ENCODE measurements at places on chromosomes 11 and 22. TPM values are rescaled to one million over a fixed set of nuclear protein-coding genes. Genes with fewer than 3 reads are reported as not detected.

The WNT11 gene
- not detected for total RNA-seq

The OR10G8 gene
- total RNA-seq = not detected

GRCh38 chr22:35064664-35065063 lies 1.3 kb upstream of the ISX start:
- H3K4me1 ChIP-seq = no peaks in the 10 kb centered on the region
- no peak overlapping the region for H3K27ac ChIP-seq
- no peaks in the 10 kb centered on the region for H3K27me3 ChIP-seq
- no peak overlapping the region for H3K4me3 ChIP-seq
- DNase-seq = no peak

DNA sequence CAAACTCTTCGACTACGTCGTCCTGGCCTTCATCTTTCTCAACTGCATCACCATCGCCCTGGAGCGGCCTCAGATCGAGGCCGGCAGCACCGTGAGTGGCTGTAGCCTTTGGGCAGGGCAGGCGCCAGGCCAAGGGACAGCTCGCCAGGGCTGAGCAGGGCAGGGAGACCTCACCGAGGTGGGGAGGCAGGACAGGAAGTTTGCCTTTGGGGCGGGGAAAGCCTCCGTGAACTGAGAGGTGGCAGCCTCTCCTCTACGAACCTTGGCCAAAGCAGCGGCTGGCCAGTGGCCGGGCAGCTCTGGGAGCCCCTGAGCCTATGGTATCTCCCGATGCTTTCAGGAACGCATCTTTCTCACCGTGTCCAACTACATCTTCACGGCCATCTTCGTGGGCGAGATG lies 93.2 kb downstream of the CACNA1I start:
- H3K27ac ChIP-seq = no peak overlapping the region
- H3K27me3 ChIP-seq = no peaks in the 10 kb centered on the region
- H3K4me1 ChIP-seq = peaks cover 27% of the 10 kb centered on the region
- DNase-seq = no peak
- H3K4me3 ChIP-seq = no peak overlapping the region

- peaks cover 59% of the 10 kb centered on the region for H3K27me3 ChIP-seq
- no peaks in the 10 kb centered on the region for H3K36me3 ChIP-seq
- no peak for DNase-seq
- peaks cover 10% of the 10 kb centered on the region for H3K4me1 ChIP-seq
These were observed 895 bp downstream of the TEAD1 start for GRCh38 chr11:12674936-12675696.

- DNase-seq = no peak
- no peaks in the 10 kb centered on the region for H3K36me3 ChIP-seq
- H3K4me1 ChIP-seq = no peaks in the 10 kb centered on the region
- no peaks in the 10 kb centered on the region for H3K27me3 ChIP-seq
- no peak overlapping the region for H3K27ac ChIP-seq
These were observed 158.9 kb downstream of the CADM1 start for GRCh38 chr11:115345361-115345760.

GRCh38 chr11:78081583-78081982 lies 1.9 kb upstream of the NDUFC2 start:
- no peak overlapping the region for H3K27ac ChIP-seq
- peaks cover 32% of the 10 kb centered on the region for H3K4me1 ChIP-seq
- H3K27me3 ChIP-seq = no peaks in the 10 kb centered on the region
- H3K36me3 ChIP-seq = no peaks in the 10 kb centered on the region
- DNase-seq = no peak
- no peak overlapping the region for H3K4me3 ChIP-seq

GRCh38 chr11:122100756-122101080 lies 15.3 kb downstream of the BLID start:
- no peak overlapping the region for H3K27ac ChIP-seq
- peaks cover 3% of the 10 kb centered on the region for H3K4me1 ChIP-seq
- no peaks in the 10 kb centered on the region for H3K36me3 ChIP-seq
- peaks cover 22% of the 10 kb centered on the region for H3K27me3 ChIP-seq
- no peak for DNase-seq

- no peaks in the 10 kb centered on the region for H3K36me3 ChIP-seq
- peaks cover 3% of the 10 kb centered on the region for H3K27me3 ChIP-seq
- no peak overlapping the region for H3K27ac ChIP-seq
- no peak for DNase-seq
- H3K4me3 ChIP-seq = no peak overlapping the region
- H3K4me1 ChIP-seq = no peaks in the 10 kb centered on the region
These were observed 200.0 kb upstream of the NAV2 start for GRCh38 chr11:19512618-19513017.

DNA sequence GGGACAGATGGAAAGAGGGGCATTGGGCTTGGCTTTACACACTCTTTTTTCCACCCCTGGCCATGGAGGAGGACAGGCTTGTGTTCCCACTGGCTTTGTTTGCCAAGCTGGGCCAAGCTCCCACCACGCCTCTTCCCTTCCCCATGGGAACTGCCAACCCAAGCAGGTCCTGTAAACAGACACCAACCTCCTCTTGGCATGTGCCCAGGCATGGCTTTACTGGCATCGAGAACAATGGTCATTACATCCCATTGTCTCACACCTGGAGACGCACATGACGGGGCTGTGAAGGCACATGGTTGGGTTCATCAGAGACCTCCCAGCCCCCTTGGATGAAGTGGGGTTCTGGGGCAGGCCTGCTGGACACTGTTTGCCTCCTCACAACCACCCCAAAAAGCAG lies 11.7 kb downstream of the SEC14L3 start:
- no peaks in the 10 kb centered on the region for H3K36me3 ChIP-seq
- no peak overlapping the region for H3K4me3 ChIP-seq
- DNase-seq = no peak
- H3K4me1 ChIP-seq = no peaks in the 10 kb centered on the region
- peaks cover 6% of the 10 kb centered on the region for H3K27me3 ChIP-seq

DNA sequence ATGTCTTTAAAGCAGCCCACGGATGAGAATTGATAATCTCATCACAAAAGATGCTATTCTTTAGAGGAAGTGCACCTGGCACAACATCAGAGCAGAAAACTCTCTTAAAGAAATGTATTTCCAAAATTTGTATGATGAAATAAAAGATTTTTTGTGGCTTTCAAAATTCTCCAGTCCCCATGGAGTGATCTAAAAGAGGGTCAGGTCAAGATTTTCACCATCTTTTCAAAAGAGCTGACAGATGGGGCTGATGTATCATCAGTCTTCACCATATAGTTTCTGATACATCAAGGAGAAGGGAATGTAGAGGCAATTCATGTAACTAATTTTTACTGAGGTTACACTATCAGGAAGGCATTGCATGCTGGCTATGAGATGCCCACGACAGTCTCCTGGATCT lies 11.7 kb downstream of the ME3 start:
- no peaks in the 10 kb centered on the region for H3K36me3 ChIP-seq
- no peak for DNase-seq
- no peak overlapping the region for H3K4me3 ChIP-seq
- H3K27me3 ChIP-seq = no peaks in the 10 kb centered on the region
- H3K27ac ChIP-seq = no peak overlapping the region

DNA sequence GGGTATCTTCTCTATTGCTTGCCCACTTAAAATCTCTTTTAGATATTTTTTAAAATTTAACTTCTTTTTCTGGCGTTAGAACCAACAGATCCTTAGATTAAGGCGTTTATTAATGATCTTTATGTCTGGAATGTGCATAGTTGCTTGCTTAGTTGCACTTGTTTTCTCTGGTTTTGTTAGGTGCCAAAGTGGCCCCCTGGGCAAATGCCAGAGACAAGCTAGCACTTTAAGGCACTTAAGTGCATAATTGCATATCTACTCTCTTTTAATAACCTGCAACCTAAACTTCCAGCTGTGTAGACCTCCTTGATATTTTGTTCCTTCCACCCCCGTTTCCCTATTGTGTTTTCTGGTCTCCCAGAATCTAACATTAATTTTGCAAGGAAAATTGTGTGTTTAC lies 3.3 kb downstream of the RBM4 start:
- no peak for DNase-seq
- peak overlapping the region; percentile 92 for H3K4me3 ChIP-seq
- peak overlapping the region; percentile 50 for H3K27ac ChIP-seq
- H3K36me3 ChIP-seq = peaks cover 69% of the 10 kb centered on the region
- no peaks in the 10 kb centered on the region for H3K27me3 ChIP-seq

Data from CD4-positive, CD25-positive, alpha-beta regulatory T cell (primary cell).